ENCODE measurements at places on chromosomes 2 and 18.
A peak's percentile ranks its signal among the peaks of the same experiment; 100 is the strongest.

GRCh38 chr18:43772907-43773306, 495.6 kb upstream of the SYT4 start:
- DNase-seq: no peak

DNA sequence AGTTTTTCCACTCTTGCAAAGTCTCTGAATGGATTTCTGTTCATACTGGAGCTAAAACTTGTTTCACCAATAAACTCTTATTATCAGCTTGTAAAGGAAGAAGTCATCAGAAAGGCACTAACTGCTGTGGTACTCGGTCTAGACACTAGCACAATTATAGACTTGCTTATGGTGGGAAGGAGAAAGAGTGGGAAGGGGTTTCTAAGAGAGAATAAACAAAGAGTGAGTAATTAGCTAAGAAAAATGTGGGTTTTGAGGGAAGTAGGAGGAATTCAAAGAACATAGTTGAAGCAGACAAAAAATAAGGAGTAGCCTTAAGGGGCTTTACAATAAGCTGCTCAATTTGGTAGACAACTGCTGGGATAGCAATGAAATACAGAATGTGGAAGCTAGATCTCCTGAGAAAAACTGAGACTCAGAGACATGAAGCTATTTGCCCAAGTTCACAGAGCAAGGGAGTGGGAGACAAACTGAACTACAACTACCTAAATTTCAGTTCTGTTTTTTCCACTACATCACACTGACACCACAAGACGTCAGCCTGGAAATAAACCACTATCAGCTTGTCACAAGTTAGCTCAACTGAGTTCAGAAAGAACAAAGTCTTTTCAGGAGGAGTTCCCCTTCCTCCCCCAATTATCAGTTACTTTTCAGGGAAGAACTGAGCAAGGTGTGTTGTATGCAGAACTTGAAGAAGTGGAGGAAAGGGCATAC, 59.7 kb downstream of the MAP4K3 start:
- no peak for DNase-seq

- no peak for DNase-seq
Measured at GRCh38 chr18:22558945-22559385, 141.2 kb upstream of the CTAGE1 start.

DNA sequence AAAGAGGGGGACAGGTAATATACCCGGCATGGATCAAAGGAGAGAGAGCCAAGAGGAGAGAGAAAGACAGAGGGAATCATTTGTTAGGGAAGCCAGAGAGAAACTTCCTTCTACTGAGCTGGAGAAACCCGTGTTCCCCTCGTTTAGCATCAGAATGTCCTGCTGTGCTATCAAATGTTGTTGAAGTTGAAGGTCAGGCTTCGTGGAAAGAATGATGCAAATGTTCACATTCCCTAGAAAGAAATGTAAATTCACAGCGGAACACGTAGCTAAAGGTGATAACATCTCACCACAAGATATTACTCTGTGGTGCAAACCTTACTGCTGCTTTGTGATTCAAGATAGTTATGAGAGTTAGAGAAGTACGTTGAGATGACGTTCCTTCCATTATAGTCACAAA, 258.1 kb downstream of the LNPK start:
- no peak for DNase-seq

DNA sequence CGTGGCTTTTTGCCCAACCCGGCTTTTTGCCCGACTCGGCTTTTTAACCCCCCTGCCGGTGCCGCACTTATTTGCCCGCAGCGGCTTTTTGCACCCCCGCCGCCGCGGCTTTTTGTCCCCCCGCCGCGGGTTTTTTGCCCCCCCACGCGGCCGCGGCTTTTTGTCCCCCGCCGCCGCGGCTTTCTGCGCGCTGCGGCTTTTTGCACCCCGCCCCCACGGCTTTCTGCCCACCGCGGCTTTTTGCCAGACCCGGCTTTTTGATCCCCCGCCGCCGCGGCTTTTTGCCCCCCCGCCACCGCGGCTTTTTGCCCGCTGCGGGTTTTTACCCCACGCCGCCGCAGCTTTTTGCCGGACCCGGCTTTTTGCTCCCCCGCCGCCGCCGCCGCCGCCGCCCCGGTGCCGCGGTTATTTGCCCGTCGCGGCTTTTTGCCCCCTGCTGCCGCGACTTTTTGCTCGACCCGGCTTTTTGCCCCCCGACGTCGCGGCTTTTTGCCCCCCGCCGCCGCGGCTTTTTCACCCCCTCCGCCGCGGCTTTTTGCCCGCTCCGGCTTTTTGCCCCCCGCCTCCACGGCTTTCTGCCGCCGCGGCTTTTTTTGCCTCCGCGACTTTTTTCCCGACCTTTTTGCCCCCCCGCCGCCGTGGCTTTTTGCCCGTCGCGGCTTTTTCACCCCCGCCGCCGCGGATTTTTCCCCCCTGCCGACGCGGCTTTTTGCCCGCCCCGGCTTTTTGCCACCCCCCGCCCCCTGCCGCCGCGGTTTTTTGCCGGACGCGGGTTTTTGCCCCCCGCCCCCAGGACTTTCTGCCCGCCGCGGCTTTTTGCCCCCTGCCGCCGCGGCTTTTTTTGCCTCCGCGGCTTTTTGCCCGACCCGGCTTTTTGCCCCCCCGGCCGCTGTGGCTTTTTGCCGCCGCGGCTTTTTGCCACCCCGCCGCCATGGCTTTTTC, 2786.5 kb downstream of the RPIA start:
- DNase-seq: peak; percentile 97

GRCh38 chr2:160666154-160667060, 172.8 kb upstream of the RBMS1 start:
- DNase-seq: no peak

GRCh38 chr2:65282477-65283053, 54.9 kb downstream of the ACTR2 start:
- no peak for DNase-seq

- DNase-seq: no peak
Measured at GRCh38 chr2:227163485-227163997, 464 bp downstream of the COL4A4 start.

- DNase-seq: no peak
Measured at GRCh38 chr18:55878224-55878623, 290.2 kb upstream of the TCF4 start.

GRCh38 chr2:61205132-61205531, 43.1 kb downstream of the C2orf74 start:
- DNase-seq: no peak

DNA sequence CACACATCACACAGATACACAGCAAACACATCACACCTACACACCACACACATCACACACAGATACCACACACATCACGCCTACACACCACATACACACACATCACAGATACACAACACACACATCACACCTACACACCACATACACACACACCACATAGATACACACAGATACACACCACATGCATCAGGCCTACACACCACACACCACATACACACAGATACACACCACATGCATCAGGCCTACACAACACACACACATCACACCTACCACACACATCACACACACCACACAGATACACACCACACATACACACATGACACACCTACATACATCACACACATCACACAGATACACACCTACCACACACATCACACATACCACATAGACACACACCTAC, 158.8 kb downstream of the NDUFA10 start:
- DNase-seq: peak; percentile 58

DNA sequence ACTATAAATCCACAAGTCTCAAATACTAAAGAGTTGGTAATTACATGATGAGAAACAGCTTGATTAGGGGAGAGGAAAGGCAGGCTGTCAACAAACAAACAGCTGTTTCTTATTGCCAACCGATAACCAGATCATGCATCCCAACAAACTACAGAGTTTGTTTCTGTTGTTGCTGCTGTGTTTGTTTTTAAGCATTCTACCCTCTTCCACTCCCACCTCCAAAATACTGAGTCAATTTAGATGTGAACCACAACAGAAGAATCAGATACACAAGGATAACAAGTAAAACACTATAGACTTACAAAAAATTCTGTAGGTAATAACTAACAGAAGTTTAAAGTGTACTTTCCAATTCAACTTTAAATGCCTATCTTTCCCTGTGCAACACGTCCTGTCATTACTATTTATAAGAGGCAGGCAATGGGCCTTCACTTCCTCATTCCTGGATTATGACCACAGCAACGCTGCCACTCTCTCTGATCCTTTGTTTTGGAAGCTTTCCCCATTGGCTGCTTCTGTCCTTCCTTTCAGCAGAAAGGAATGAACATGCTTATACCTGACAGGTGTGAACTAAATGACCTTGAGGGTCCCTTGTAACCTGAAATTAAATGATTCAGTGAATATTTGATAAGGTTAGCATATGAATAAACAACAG, 152.0 kb downstream of the SRBD1 start:
- no peak for DNase-seq

DNA sequence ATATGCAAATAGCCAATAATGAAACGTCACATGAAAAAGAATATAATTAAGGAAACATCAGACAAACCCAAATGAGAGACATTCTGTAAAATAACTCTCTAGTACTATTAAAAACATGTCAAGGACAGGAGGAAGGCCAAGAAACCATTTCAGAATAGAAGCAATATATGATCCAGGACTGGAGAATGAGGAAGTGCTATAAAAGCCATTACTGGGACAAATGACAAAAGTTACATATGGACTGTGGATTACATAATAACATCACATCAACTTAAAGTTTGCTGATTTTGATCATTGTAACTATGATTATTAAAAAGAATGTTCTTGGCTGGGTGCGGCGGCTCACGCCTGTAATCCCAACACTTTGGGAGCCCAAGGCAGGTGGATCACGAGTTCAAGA, 81.3 kb downstream of the CRACDL start:
- no peak for DNase-seq

GRCh38 chr2:236393101-236393500, 128.9 kb upstream of the ASB18 start:
- DNase-seq: peak; percentile 37

GRCh38 chr2:15127876-15128275, 433.3 kb downstream of the NBAS start:
- DNase-seq: no peak

- no peak for DNase-seq
Measured at GRCh38 chr2:181738074-181738473, 57.8 kb upstream of the NEUROD1 start.
